ENCODE measurements at places on chromosomes 12 and 14.

DNA sequence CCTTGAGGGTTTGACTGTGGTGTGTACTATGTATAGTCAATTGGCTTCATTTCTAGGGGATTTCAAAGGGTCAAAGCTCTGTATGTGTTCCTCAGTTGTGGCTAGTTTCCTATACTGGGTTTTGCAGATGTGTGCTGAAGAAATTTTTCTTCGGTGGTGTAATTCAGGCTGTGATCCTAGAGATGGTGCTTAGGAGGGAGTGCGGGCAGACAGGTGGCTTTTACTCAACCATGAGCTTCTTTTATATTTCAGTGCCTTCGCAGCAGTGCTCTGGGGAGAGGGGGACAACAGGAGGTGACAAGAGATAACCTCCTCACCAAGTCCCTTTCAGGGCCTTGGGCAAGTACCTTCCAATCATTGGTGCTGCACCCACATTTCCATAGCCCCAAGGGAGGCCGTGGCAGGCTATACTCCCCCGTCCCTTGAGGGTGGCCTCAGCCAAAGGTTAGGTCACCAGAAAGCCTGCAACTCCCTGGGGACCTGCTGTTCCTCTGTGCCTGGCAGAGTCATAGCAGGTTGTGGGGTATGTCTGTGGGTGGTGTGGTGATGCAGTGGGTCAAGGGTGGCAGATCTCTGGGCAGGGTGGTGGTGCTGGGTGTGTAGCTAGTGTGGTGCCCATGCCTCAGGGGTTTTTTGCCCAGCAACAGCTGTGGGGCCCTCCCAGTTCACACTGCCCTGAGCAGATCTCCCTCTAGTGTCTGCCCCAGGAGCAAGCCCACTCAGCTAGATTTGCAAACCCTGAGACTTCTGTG, 37.0 kb upstream of the TMX1 start:
- DNase-seq = no peak

GRCh38 chr12:26940516-26941214, 2.4 kb downstream of the FGFR1OP2 start:
- DNase-seq = no peak

DNA sequence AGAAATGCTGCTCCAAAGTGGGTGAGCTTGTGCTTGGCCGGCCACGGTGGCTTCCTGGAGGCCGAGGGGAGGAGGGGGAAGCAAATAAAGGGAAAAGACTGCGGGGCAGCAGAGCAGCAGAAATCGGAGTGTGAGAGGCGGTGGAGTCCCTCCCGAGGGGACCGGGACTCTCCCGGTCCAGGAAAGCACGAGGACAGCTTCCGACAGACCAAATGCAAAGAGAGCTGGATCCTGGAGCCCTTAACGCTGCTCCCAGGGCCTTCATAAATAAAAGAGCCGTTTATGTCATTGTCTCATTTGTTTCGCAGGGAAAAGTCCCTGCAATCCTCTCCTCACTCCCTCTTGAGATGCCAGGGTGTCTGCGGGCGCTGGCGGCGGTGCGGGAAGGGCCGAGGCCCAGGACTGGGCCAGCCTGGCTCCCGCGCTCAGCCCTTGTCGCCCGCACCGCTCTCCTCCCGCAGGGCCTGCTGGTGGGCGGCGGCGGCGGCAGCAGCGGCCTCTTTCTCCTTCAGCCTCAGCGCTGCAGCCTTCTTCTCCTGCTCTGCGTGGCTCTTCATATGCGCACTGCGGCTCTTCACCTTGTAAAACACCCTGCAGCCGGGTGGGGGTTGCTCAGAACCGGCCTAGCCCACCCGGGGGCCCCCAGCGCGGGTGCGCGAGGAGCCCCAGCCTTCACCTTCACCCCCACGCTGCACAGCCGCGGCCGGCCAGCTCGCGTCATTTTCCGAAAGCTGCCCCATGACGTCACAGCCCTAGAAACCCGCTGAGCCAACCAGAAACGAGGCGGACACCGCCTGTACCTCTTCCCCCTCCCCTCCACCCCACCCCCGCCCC, 4.5 kb upstream of the PNMA1 start:
- no peak for DNase-seq

DNA sequence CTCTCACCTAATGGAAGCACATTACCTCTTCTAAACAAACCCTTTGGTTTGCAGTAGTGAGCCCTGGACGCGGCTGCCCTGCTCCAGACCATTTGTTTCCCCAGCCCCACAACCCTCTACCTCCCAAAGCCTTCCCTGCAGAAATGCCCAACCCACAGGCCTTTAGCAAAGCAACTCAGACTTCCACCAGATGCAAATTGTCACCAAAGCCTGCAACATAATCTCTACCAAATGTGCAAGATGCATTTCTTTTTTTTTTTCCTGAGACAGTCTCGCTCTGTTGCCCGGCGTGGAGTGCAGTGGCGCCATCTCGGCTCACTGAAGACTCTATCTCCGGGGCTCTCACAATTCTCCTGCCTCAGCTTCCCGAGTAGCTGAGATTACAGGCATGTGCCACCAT, 56.2 kb downstream of the VWF start:
- DNase-seq = no peak

- no peak for DNase-seq
Measured at GRCh38 chr12:84605983-84606382, 306.6 kb downstream of the SLC6A15 start.

DNA sequence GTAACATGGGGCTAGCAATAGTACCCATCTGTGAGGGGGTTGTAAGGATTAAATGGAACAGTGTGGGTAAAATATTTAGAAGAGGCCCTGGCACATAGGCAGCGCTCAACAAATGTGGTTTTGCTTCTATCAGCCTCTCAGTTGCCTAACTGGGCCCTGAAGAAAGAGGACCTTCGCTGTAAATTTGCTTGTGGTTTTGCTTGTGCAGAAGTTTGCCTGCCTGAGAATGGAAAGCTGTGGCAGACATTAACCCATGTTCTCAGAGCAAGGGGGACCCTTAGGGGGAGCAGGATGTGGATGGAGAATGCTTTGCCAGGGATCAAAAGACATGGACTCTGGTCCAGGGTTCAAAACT, 160.1 kb downstream of the BRMS1L start:
- DNase-seq = no peak

GRCh38 chr12:63888908-63889635, 44.6 kb downstream of the SRGAP1 start:
- DNase-seq = no peak

DNA sequence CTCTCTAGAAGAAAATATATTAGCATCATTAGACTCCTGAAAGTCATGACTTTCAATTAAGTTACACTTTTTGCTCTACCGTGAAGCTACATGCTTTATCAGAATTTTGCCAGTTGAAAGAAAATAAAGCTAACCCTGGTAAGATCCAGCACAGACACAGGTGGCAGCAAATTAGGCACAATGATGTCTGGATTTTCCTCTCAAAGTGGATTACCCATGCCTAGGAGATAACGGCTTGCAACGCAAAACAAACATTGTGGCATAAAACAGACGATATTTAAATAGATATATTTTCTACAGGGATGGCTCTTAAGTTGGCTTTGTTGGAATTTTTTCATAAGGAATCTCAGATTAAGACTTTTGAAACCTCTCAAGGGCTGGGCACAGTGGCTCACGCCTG, 33.4 kb downstream of the BCAT1 start:
- no peak for DNase-seq

- no peak for DNase-seq
Measured at GRCh38 chr12:32005496-32006125, 46.4 kb downstream of the RESF1 start.

DNA sequence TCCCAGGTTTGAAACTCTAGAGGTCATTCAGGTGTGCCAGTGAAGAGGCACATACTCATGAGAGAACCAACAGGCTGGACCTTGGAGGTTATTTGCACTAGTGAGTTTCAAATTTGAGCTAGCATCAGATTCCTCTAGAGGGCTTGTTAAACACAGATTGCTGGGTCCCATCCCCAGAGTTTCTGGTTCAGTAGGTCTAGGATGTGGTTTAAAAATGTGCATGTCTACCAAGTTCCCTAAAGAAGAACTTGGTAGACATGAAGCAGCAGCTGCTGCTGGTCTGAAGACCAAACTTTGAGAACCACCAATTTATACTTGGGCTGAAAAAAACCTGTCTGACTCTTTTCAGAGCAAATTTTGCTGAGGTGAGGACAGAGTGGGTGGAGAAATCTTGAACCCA, 61.7 kb downstream of the SUSD6 start:
- no peak for DNase-seq

- no peak for DNase-seq
Measured at GRCh38 chr14:96229315-96229714, 24.7 kb downstream of the BDKRB2 start.

DNA sequence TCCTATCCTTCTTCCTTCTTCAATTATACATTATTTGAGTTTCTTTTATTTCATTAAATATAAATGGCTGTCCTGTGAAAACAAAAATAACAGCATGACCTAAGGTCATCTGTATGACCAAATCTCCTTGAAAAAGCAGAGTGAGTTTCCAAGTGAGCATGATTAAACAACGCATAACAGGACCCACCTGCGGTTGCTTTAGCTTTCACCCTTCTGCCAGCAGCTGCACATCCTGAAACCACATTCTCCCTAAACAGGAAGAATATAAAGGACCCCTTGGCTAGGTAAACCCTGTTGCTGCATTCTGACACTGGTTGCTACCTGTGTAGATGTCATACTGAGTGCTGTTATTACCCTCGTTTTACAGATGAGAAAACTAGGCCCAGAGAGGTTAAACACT, 42.8 kb upstream of the CPM start:
- no peak for DNase-seq

DNA sequence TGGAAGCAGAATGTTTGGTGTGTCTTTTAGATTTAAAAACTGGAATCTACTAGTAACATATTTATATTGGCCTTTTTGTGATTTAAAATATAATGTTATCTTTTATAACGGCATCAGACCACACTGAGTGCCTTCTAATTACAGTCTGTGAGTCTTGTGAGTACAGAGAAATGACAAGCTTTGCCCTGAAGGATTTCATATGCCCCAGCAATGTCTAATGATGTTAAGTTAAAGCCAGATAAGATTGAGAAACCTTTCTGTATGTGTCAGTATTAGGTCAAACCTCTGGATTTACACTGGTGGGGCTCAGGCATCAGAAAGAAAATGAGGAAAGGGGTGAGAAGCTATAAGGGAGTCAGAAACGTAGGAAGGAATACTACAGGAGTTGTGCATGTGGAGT, 25.2 kb downstream of the PLEKHA5 start:
- DNase-seq = no peak

- DNase-seq = no peak
Measured at GRCh38 chr14:37140176-37140575, 32.2 kb downstream of the SLC25A21 start.

GRCh38 chr12:108633081-108633533, 587 bp downstream of the SELPLG start:
- no peak for DNase-seq

DNA sequence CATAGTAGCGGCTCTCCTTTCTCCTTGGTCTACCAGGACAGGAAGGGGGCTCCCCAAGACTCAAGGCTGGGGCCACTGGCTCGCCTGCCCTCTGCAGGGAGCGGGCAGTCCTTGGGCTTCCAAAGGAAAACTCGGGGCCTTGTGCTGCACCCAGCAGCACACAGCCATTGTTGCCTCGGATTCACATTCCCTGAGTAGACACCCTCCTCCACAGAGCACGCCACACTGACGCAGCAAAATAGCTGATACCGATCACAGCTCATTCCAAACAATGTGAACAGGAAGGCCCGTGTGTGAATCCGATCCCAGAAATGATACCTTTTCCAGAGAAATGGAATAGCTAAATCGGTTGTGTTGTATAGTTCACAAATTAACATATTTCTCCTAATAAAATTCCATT, 65.1 kb upstream of the DYNC1H1 start:
- DNase-seq = no peak

- DNase-seq = no peak
Measured at GRCh38 chr14:103576371-103577024, 13.7 kb downstream of the COA8 start.

- DNase-seq = no peak
Measured at GRCh38 chr14:68606644-68607043, 186.2 kb downstream of the ZFP36L1 start.

DNA sequence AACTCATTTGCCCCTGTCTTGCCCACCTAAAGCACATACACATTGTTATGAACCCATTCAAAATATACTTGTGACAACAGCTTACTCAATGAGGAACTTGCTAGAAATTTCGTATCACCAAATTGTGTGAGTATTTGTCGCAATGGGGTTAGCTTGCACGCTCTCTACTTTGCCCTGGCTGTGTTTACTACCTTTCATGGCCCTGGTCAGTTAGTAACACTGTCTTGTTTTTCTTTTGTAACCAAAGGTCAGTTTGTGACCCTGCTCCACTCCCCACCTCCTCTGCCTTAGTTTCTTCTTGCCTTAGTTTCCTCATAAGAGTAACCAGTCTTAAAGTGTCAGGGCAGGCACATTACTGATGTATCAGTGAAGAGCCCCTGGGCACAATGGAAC, 205.8 kb upstream of the EEA1 start:
- DNase-seq = no peak

DNA sequence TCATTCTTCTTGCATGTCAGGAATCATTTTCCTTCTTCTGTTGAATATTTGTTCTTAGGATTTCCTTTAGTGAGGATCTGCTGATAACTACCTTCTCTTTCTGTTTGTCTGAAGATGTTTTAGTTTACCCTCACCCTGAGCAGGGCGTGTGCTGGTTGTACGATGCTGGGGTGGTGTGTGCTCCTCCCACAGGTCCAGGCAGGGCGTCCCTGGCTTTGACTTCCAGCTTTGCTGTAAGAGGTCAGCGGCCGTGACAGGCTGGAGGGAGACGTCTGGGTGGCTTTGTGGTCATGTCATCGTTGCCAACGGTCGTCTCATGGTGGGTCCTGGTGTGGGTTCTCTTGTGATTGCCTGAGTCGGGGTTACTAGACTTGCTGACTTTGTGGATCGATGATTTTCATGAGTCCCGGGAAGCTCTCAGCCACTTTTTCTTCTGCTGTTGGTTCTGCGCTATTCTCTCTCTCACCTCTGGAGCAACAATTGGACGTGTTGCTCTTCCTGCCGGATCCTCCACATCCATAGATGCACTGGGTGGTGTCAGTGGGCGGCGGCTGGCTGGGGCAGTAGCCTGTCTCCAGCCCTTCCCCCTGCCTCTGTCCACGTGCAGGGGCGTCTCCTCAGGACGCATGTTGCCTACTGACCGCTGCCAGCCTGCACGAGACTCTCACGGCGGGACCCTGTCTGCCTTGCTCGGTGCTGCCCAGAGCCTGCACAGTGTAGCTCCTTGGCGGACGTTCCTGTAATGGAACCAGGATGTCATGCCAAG, 8.4 kb downstream of the PACS2 start:
- DNase-seq = no peak

DNA sequence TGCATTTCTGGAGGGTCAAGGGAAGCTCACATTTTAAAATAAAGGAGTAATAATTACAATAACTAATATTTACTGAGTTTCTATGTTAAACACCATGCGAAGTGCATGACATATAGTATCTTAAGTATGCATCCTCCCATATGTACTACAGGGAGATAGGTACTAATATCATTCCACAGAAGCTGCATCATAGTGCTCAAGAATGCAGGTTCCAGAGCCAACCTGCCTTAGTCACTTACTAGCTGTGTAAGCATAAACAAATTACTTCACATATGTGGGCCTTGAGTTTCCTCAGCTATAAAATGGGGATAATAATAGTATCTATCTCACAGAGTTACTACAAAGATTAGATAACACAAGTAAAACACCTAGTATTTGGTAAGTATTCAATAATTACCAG, 18.3 kb downstream of the ARMH4 start:
- no peak for DNase-seq

- DNase-seq = no peak
Measured at GRCh38 chr14:38870296-38870836, 232.7 kb downstream of the SEC23A start.

- no peak for DNase-seq
Measured at GRCh38 chr12:58961906-58962305, 41.6 kb upstream of the LRIG3 start.

- no peak for DNase-seq
Measured at GRCh38 chr12:116172224-116172849, 105.2 kb downstream of the MED13L start.

Data from stimulated activated CD4-positive, alpha-beta T cell treated with anti-CD3 and anti-CD28 coated beads, Interleukin-15, amount 100 ng/mL, for 1 hour (primary cell).